Left colon (tissue), 2 donors: ENCODE measurements at places on chromosomes 2 and 18.

GRCh38 chr18:39346916-39347315 is 1781.3 kb upstream of the CELF4 start:
- no peak for DNase-seq

- DNase-seq = no peak
These were observed 3.6 kb downstream of the SCRN3 start for GRCh38 chr2:174399171-174399570.

GRCh38 chr2:61550375-61551209 is 12.4 kb upstream of the XPO1 start:
- DNase-seq = no peak

GRCh38 chr18:63930773-63931354 is 18.2 kb upstream of the HMSD start:
- no peak for DNase-seq

DNA sequence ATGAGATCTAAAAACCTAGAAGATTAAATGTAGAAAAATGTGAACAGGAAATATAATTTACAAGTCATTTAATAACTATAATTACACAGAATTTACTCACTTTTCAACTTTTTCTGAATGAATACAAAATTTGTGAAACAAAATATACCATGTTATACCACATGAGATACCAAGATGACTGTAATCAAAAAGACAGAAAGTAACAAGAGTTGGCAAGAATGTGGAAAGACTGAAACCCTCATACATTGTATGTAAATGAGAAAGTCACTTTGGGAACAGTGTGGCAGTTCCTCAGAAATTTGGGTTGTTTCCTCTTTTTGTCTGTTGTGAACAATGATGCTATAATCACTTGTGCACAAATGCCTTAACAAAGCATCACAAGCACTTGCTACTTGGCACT is 145.4 kb upstream of the ZNF804A start:
- DNase-seq = no peak

DNA sequence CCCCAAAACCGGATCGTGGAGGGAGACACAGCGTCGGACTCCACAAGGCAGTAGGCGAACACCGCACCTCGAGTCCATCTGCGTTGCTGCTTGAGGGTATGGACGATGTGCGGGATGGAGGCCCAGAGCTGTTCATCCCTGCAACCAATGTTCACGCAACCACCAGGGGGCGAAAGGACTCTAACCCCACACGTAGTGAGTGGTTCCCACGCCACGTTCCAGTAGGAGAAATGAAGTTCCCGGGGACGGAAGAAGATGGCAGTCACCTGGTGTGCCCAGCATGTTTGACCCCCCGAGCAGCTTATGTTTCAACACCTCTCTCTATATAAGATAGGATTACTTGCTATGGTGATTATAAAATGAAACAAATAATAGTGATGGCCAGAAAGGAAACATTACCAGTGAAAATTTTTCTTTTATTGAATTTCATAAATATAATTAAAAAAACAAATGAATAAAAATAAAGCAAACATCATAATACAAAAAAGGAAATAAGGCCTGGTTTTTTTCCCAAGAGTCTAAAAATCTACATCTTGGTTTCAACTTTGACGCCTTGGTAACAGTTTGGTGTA is 184.3 kb downstream of the SH3BP4 start:
- peak; percentile 91 for DNase-seq

GRCh38 chr2:101820519-101820918 is 123.0 kb downstream of the MAP4K4 start:
- DNase-seq = no peak

DNA sequence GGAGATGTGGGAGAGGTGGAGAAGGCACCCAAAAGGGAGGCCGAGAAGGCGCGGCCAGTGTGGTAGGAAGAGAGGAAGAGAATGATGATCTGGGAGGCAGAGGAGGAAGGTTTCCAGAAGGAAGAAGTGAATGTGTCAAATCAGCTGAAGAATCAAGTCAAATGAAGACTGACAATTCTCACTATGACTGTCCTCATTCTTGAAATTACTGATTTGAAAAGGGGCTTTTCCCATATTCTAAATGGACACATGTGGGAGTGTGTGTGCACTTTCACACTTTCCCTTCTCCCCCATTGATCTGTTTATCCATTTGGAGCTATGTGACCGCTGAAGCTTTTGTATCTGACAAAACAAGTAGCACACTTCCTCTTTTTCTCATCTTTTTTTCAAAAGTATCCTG is 6.1 kb downstream of the AFF3 start:
- no peak for DNase-seq

DNA sequence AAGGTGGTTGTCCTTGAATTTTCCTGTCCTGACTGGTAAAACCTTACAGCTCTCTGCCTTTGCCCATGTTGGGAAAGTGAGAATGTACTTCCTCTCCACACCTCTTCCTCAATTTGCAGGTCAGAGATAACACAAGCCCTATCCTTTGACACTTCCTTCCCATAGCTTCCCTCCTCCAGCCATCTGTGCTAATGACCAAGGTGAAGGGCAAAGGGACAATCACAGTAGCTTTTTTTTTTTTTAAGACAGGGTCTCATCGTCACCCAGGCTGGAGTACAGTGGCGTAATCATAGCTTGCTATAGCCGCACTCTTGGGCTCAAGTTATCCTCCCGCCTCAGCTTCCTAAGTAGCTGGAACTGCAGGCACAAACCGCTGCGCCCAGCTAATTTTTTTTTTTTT is 24.3 kb upstream of the STPG4 start:
- no peak for DNase-seq

- no peak for DNase-seq
These were observed 56.1 kb downstream of the ASAP2 start for GRCh38 chr2:9262671-9263171.

GRCh38 chr2:224190936-224191270 is 151.8 kb upstream of the SERPINE2 start:
- DNase-seq = no peak
